Liver (tissue), 10 donors: ENCODE measurements at places on chromosomes 13 and 19. TPM values are rescaled to one million over a fixed set of nuclear protein-coding genes. Genes with fewer than 3 reads are reported as not detected.

DNA sequence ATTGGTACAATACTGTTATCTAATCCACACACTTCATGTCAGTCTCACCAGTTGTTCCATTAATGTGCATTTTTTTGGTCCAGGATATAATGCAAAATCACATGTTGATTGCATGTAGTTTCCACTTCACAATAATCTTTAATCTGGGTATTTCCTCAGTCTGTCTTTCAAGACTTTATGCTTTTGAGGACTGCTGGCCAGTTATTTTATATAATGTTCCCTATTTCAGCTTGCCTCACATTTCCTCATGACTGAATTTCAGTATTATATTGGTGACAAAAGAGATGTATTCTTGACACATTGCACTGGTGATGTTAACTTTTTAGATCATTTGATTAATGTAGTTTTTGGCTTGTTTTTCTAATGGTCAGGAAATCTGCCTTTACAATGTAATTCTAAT lies 368.3 kb downstream of the IRS2 start:
- no peak for DNase-seq

DNA sequence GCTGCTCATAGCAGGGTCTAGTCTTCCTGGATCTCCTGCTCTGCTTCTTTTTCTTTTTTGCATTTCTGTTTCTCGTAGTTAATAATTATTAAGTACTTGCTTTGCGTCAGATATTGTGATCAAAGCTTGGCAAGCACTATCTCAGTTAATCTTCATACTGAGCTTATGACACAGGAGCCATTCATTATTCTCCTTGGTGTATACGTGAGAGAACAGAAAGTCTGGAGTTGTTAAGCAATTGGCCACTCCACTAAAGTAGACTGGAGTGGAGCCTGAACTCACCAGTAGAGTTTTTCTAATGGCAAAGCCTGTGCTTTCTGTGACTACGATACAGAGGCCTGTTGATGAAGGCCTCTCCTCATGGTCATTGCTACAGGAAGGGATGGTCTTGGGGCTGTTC lies 285.9 kb downstream of the RFC3 start:
- no peak for DNase-seq

GRCh38 chr19:38737921-38738737 lies 6.1 kb downstream of the CAPN12 start:
- no peak for DNase-seq

DNA sequence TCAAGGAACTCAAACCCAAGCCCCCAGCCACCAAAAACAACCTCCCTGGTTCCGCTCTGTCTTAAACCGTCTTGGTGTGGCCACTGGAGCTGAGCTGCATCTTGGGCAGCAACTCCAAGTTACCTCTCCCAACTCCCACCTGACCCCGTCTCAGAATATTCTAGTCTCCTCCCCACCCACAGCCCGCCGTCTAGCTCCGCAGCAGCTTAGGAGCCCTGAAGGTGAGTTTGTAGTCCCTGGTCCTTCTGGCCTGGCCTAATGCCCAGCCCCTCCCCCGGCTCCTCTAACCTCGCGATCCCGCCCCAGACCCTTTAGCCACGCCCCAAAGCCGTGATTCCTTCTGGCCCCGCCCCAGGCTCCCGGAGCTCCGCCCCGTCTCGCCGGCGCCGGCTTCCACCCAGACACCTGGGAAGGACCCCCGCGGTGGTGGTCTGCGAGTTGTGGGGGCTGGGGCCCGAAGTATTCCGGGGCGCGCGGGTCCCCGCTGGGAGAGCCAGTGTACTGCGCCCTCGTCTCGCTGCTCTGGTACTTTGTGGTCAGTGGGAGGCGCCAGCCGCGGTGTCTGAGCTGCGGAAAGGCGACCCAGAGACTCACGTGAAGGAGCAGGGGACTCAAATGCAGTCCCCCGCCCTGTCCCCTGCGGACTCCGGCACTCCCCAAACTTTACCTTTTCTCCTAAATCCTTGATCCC lies 2.5 kb upstream of the LHB start:
- peak; percentile 57 for DNase-seq

CEACAM21 gene
- 2.5 TPM for total RNA-seq

C13orf42 gene
- 0.08 TPM for total RNA-seq

SHD gene
- total RNA-seq: 0.09 TPM

DNA sequence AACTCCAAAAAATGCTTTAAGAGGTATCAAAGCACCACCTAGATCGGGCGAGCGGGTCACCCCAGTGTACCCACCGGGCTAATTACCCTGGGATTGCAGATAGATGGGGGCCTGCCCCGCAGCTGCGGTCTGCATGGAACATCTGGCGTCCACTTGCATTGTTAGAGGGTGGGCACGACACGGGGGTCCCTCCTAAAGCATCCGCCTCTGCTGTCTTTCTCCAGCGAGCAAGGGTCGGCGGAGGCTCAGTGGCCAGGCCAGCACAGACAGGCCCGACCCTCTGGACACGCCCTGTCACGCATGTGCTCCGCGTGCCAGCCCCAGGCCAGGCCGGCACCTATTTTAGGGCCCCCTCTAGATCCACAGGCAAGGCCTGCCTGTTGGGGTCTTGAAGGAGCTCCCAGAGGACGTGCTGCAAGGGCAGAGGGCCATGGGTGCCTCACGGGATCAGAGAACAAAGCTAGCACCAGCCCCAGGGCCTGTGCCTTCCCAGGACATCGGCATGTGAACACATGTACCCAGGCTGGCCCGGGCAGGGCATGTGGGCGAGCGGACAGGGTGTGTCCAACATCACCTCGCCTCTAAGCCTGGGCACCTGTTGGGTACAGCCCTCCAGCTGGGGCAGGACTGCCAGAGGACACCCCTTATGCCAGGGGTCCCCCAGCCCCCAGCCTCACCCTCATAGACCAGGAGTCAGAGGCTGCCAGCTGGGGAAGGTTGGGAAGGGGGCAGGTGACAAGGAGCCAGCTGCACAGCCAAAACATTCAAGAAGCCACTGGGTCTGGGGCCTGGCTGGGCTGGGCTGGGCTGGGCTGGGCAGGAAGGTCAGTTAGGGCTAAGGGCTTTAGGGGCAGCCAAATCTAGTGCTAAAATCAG lies 35.6 kb upstream of the NANOS3 start:
- no peak for DNase-seq

ZNF132 gene
- total RNA-seq: 1.3 TPM

GRCh38 chr13:87122551-87122950 lies 548.6 kb upstream of the SLITRK5 start:
- DNase-seq: no peak

DNA sequence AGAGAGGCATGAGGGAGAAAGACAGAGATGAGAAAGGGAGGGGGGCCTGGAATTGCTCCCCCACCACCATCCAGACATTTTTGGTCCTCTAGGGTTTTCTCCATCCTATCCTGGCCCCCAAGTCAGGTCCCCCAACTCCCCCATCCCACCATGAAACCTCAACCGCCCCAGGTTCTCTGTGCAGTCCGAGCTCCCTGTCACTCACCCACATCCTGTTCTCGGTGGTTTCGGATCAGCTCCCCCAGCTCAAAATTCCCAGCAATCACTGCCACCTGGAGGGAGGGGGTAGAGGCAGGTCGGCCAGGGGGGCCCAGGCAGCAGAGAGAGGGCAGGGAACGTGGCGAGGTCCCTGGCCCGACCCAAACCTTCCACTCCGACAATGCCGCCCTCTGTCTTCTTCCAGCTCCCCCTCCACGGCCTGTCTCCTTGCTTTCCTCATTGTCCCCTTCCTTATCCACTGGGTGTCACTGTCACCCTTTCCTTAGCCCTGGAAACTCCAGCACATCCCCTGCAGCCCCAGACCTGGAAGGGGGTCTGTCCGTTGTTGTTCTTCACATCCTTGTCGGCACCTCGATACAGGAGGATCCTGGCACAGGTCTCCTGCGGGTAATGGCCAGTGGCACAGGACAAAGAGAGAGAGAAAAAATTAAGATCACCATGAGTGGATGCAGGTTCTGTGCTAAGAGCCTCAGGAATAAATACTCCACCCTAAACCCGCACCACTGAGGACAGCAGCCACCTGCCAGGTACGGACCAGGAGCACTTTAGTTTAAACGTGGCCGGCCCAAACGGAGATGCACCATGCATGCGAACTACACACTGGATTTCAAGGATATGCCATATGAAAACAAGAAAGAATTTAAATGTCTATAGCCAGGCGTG lies 15.4 kb downstream of the SHANK1 start:
- DNase-seq: no peak

DNA sequence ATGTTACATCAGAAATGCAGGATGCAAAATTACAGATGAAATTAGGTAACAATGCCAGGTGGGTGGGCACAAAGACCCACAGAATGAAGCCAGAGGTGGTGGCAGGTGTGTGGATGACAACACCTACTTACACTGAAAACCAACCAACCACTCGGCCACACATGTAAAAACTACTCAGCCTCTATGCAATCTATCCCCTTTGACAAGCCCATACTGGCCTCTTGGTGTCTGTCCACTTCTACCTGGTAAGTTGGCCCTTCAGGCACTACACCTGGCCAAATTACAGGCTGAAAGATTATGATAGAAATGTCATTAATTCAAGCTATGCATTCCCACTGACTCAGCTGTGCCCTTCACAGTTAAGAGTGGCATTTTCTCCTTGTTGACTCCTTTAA lies 50.0 kb downstream of the BRD4 start:
- no peak for DNase-seq

- no peak for DNase-seq
Measured at GRCh38 chr13:110391273-110391672, 84.2 kb downstream of the COL4A2 start.

GRCh38 chr19:19719798-19720197 lies 13.1 kb downstream of the ZNF14 start:
- no peak for DNase-seq

ZIC2 gene
- total RNA-seq: not detected

DNA sequence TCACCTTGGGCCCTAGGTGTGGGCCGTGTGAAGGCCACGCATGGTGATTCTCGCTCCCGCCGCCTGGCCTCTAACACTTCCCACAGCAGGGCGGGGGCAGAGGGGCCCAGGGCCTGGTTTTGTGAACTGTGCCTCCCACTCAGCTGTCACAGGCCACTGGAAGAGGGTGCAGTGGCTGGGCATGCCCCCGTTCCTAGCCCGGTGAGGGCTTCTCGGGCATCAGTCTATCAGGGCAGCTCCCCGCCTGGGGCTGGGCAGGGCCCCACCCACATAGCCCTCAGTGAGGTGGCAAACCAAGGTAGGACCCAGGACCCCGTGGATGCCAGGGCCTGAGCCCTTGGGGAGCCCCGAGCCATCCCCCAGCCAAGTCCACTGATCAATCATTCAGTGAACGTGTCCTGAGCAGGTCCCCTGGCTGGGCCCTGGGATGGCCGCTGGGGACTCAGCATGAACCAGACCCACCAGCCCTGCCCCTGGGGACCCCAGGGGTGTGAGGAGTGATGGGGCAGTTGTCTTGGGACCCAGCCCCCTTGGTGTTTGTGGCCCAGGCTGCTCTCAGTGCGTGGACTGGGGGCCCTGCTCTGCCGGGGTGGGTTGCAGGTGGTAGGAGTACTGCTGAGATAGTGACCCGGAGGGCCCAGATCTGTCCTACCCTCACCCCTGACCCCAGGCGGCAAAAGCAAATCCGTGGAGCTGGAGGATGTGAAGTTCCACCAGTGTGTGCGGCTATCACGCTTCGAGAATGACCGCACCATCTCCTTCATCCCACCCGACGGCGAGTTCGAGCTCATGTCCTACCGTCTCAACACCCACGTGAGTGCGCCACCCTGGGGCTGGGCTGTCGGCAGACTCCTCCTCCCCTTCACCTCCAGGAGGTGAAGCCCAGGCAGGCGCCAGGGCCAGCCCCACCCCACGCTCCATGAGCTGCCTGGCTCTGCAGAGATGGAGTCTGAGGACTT lies 29.4 kb downstream of the AP1M1 start:
- DNase-seq: no peak

ZNRF4 gene
- not detected for total RNA-seq

- DNase-seq: no peak
Measured at GRCh38 chr19:2469102-2469914, 6.6 kb upstream of the GADD45B start.

GJB6 gene
- total RNA-seq: 0.08 TPM

GRCh38 chr13:113086991-113087922 lies 18.3 kb upstream of the F7 start:
- DNase-seq: no peak

RINL gene
- total RNA-seq: 4.9 TPM

- no peak for DNase-seq
Measured at GRCh38 chr13:94620286-94620896, 18.7 kb downstream of the GPR180 start.

COMP gene
- not detected for total RNA-seq
